Tongue (tissue), 3 donors: ENCODE measurements at places on chromosomes 12 and 14.
A peak's percentile ranks its signal among the peaks of the same experiment; 100 is the strongest.

DNA sequence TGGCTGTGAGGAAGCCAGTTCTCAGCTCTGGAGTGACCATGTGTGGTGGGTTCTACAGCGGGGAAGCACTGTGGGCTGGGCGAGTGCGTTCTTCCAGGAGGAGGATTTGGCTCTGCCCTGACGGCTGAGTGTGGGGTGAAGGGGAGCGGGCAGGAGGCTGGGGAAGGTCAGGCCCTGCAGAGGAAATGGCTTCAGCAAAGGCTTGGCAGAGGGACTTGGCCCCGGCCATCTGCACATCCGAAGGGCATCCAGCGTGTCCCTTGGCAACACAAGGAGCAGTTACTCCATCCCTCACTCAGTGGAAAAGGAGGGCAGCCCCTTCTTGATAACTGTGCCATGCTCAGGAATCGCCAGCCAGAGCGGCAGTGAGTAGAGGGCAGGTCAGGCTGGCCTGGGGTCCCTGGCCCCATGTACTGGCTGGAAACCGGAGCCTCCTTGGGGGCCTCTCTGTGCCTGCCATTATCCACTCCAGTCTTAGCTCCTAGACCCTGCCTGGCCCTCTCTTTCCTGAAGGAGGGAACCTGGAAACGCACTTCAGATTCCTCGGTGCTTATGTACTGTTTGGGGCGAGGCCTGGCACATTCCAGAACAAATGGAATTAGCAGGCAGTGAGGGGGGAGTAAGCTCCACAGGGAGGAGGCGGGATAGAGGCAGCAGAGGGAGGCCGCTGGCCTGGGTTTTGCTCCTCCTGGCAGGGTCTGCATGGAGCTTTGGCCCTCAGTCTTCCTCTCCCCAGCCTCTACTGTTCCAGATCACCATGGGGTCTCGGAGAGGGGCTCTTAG, 133.6 kb upstream of the NCOR2 start:
- peak; percentile 88 for DNase-seq

GRCh38 chr12:43063650-43064049, 474.1 kb upstream of the PRICKLE1 start:
- peak; percentile 10 for DNase-seq

GRCh38 chr14:90851327-90852036, 35.3 kb upstream of the TTC7B start:
- no peak for DNase-seq

DNA sequence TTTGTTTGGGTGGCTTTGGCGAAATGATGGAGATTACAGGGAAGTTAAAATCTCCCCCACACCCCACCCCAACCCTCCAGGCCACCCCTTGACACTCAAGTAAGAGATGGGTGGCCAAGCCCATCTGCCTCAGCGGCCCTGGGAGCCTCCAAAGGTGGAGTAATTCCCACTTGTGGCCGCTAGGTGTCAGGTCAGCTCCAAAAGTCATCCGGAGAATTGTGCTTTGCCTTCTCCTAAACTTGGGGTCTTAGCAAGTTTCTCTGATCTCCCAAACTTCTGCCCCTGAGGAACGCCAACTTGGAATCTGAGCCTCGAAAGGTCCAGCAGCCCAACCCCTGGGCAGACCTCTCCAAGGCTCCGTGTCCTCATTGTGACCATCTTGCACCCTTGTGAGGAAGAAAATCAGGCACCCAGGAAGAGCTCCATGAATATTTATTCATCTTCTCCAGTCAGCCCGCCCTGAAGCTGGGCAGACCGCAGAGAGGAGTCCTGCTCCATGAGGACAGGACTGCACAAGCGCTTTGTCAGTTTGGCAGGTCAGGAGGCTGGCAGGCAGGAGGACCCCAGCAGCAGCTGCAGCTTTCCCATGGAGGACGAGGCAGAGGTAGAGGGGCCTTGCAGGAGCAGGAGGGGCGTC, 46.7 kb downstream of the LRRC74A start:
- peak; percentile 82 for DNase-seq

- DNase-seq = no peak
Measured at GRCh38 chr14:37251775-37252174, 54.0 kb downstream of the MIPOL1 start.

GRCh38 chr12:24899503-24900075, 49.3 kb downstream of the BCAT1 start:
- no peak for DNase-seq

GRCh38 chr14:101595349-101595748, 34.1 kb downstream of the DIO3 start:
- no peak for DNase-seq

GRCh38 chr12:41932470-41932991, 212.1 kb downstream of the GXYLT1 start:
- DNase-seq = peak; percentile 81

GRCh38 chr12:27645671-27646070, 50.6 kb upstream of the REP15 start:
- DNase-seq = peak; percentile 27

DNA sequence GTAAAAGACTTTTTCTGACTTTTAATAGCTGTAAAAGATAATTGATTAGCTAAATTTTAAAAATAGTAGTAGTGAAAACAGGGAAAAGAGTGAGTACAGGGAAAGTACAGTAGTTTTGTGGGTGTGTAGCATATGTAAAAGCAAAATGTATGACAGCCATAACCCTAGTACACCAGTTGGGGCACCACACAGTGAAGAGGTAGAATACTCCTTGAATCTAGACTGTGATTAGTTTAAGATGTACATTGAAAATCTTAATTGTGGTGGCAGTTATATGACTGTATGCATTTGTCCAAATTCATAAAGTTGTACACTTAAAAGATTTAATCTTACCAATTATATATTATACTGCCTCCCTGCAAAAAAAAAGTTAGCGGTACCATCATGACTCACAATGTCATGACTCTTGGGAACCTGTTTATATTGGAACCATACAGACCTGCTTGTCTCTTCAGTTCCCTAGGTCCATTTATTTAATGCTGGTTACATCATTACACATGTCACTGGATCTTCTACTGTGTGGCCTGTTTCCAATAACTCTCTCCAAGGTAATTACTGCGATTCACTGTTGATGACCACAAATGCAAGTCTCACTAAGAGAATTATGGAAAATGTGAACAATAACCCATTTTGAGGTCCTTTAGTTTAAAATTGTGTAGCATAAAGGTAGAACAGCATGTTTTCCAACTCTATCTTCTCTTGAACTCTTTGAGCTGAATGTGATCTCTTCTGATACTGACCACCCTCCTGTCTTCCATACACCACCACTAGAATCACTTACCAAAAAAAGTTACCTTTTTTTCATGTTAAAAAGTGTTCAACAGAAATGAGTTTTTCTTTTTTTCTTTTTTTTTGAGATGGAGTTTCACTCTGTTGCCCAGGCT, 264.2 kb upstream of the AMIGO2 start:
- no peak for DNase-seq

- no peak for DNase-seq
Measured at GRCh38 chr14:91229005-91229382, 15.5 kb downstream of the GPR68 start.

- no peak for DNase-seq
Measured at GRCh38 chr14:94054936-94055335, 26.1 kb downstream of the DDX24 start.

- peak; percentile 72 for DNase-seq
Measured at GRCh38 chr12:63949902-63950301, 105.4 kb downstream of the SRGAP1 start.

GRCh38 chr12:114921781-114922180, 237.8 kb upstream of the TBX3 start:
- no peak for DNase-seq

DNA sequence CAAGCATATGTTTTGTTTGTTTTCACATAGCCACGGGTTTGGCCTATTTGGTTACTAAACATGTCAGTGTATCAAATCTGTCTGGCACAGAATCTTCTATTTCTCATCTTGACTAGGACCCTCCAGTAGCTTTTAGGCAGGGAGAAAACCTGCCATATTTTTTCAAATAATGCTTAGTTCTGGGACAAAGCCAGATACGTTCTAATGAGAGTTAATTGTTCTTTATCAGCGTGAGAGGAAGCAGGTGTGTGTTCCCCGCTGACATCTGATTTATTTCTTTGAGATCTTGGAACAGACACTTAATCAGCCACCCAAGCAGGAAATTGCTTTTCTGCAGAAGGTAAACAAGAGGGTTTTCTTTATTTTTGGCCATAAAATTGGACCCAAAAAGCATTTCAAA, 54.8 kb downstream of the GOLGA5 start:
- no peak for DNase-seq

- DNase-seq = no peak
Measured at GRCh38 chr12:72296389-72296788, 24.2 kb downstream of the TRHDE start.

DNA sequence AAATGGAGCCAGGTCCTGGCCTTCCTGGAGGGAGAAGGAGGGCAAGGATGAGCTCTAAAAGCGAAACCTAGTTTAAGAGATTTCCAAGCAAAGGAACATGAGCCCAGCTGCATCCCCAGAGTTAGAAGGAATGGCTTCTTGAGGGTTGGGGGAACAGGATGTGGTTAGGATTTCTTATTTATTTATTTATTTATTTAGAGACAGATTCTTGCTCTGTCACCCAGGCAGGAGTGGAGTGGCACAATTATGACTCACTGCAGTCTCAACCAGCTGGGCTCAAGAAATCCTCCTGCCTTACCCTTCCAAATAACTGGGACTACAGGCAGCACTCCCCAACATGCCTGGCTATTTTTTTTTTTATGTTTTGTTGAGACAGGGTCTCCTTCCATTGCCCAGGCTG, 25.3 kb upstream of the TMEM106C start:
- DNase-seq = no peak

GRCh38 chr12:26777236-26777635, 55.8 kb downstream of the ITPR2 start:
- DNase-seq = no peak

- no peak for DNase-seq
Measured at GRCh38 chr12:96500693-96501092, 11.3 kb downstream of the CFAP54 start.

- peak; percentile 77 for DNase-seq
Measured at GRCh38 chr12:4270831-4271716, 2.5 kb upstream of the CCND2 start.

DNA sequence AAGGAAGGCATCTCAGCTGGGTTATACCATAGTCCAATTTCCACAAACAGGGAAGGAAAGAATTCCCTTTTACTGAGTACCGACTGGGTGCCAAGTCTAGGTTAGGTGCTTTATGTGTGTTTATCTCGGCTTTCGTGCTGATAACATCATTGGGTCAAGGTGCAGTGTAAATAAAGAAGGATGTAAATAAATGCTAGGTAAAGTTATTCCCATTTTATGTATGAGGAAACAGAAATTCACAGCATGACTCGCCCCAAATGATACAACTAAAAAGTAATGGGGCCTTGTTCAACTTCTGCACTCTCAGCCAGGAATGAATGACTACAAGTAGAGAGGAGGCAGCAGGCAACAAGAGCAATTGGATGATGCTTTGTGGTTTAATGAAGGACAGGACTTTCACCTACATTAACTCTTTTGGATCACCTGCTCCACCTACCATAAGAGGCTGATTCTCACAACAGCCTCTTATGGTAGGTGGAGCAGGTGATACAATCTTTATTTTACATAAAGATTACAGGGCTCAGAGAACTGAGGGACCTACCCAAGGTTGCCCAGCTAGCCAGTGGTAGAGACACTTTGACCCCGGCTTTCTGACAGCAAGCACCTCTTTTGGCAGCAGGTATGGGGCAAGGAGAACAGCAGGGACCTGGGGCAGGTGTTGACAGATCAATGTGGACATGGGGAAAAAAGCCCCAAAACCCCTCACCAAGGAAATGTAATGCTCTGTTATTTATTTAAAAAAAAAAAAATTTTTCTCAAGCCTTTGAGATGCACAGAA, 213.4 kb upstream of the NUDT4 start:
- no peak for DNase-seq

GRCh38 chr14:70909733-70910614, 2.7 kb downstream of the PCNX1 start:
- no peak for DNase-seq

DNA sequence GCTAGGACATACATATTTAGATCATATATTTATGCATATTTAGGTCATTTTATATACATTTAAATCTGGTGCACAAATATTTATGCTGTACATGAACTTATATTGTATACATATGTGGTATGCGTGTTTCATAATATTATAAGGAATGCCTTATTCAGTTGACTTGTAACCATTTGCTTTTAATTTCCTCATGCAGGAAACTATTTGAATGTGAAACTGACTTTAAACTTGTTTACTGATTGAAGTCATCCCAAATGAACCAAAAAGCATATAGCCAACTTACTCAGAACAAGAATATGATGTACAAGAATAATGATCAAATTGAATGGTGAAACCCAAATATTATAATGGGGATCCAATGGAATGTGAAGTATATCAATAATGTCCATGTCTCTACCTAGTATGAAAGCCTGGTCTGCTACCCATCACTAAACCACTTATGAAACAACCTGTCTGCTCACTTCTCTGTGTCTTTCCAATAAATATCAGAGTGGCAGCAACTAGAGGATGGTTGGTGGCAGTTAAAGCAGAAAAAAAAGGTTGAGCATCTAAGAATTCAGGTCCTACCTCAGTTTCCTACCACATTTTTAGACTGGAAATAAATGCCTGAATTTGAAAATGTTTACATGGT, 38.3 kb downstream of the RPS6KA5 start:
- no peak for DNase-seq

- peak; percentile 60 for DNase-seq
Measured at GRCh38 chr14:71290960-71291466, 383.8 kb downstream of the PCNX1 start.

DNA sequence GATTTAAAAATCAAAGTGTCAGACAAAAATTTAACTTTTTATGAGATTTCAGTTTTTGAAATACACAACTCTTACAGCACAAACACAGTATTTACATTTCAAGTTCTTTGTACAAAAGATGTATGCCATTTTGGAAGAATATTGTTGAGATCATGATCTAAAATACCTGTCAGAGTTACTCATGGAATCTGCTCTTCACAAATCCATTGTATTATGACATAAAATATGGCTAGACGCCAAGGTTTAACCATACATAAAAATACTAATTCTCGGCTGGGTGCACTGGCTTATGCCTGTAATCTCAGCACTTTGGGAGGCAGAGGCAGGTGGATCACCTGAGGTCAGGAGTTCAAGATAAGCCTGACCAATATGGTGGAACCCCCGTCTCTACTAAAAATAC, 6.2 kb upstream of the SYCP3 start:
- no peak for DNase-seq

DNA sequence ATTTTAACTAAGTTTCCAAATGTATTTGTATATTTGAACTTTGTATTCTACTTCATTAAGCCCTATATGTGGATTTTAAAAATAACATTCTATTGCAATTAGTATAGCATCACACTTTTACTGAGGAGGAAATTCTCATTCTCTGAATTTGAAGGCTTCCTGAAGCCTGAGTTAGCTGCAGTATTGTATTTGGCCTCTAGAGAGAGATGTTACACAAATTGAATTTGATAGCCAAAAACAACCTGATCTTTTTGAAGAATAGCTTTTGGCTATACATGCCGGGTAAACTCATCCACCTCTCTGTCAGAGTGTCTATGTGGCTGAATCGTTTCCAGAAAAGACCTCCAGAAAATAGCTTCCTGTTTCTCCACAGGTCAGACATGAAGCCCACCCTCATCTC, 316.5 kb upstream of the OR4E1 start:
- peak; percentile 9 for DNase-seq

DNA sequence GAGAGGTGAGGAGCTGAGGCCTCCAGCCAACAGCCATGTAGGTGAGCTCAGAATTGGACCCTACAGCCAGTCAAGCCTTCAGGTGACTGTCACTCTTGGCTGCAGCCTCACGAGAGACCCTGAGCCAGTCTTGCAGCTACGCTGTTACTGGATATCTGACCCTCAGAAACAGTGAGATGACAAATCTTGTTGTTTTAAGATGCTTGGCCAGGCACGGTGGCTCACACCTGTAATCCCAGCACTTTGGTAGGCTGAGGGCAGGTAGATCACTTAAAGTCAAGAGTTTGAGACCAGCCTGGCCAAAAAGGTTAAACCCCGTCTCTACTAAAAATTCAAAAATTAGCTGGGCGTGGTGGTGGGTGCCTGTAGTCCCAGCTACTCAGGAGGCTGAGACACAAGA, 6.2 kb downstream of the PLEK2 start:
- no peak for DNase-seq
